Activated naive CD4-positive, alpha-beta T cell treated with anti-CD3 and anti-CD28 coated beads, Interleukin-2, amount 50 U/mL, for 72 hours (primary cell): ENCODE measurements at places on chromosomes 1 and 21.

GRCh38 chr1:53061859-53062707 is at the start of gene PODN:
Gene PODN, plus strand, starts transcription at chr1:53062213. Its CDS starts 7,643 bp downstream, at chr1:53069856.
- DNase-seq: no peak

DNA sequence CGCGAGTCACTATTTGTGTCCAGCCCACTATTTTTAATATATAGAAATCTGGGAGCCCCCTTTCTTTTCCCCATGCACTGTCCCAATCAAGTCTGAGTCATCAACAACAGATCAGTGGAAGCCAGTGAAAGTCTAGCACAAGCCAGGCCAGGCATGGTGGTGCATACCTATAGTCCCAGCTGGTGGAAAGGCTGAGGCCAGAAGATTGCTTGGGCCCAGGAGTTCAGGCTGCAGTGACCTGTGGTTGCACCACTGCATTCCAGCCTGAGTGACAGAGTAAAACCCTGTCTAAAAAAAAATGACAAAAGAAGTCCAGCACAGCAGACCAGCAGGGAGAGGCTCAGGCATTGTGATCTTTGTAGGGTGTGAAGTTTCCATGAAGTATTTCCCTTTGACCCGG is 9.0 kb upstream of the RPL5 start:
- DNase-seq: no peak

GRCh38 chr1:187566354-187566753 is 737.6 kb downstream of the PLA2G4A start:
- no peak for DNase-seq

DNA sequence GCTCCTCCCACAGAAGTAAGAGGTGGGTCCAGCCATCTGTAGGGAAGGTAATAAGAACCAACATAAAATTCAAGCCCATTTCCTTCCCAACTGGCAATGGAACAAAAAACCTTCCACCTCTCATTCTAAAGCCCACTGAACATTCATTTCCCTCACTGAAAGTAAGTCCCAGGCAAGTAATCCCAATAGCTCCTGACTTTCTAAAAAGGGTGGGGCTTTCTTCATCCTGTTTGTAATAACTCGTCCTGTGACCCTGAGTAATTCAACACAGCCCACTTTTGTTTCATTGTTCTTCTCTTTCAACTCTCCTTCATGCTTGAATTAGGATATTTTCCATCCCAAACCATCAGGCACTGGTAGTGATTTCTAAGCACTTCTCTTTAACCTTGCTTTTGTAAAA is 74.9 kb downstream of the DAB1 start:
- no peak for DNase-seq

GRCh38 chr1:117147856-117148588 is 26.5 kb upstream of the TRIM45 start:
- DNase-seq: no peak

GRCh38 chr1:24491577-24492360 is 10.9 kb upstream of the RCAN3 start:
- no peak for DNase-seq
